ENCODE measurements at places on chromosomes 6 and 20.
A peak's percentile ranks its signal among the peaks of the same experiment; 100 is the strongest.

DNA sequence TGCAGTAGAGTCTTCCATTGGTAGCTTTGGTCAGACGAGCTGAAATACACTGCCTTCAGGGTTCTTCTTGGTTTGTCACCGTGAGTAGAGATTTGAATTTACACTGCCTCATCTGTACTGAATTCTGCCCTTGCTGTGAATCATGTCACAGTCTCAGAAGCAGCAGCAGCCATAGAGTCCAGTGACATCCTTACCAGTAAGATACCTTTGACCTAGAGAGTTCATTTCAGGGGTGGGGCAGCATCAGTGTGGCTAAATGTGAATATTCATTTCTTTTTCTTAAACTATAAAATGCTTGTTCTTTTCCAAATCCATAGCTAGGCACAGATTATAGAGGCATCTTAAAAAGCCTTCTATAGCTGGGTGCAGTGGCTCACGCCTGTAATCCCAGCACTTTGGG, 150.8 kb upstream of the AKAP12 start:
- DNase-seq, result no peak

- no peak for DNase-seq
These were observed 88.4 kb downstream of the ID4 start for GRCh38 chr6:19925533-19925932.

DNA sequence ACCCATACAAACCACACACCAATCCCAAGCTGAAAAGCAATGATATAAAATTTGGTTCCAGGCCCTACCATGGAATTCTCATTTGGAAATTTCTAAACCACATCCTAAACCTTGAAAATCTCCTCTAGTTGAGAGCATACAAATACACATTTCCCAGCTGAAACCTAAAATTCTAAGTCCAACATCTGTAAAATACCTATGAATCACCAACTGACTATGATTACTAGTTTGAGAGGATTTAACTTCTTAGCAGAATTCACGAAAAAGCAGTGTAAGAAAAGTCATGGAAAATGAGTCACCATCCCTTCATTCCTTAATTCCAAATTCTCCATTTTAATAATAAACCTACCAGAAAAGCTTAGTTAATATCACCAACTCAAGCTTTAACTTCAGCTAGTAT, 15.4 kb downstream of the RANBP9 start:
- DNase-seq, result no peak

- DNase-seq, result peak; percentile 46
These were observed 554 bp upstream of the ZSCAN31 start for GRCh38 chr6:28336284-28337120.

- DNase-seq, result peak; percentile 15
These were observed 187.1 kb upstream of the TCF21 start for GRCh38 chr6:133701633-133702331.

GRCh38 chr6:37884548-37884947, 65.0 kb downstream of the ZFAND3 start:
- no peak for DNase-seq

DNA sequence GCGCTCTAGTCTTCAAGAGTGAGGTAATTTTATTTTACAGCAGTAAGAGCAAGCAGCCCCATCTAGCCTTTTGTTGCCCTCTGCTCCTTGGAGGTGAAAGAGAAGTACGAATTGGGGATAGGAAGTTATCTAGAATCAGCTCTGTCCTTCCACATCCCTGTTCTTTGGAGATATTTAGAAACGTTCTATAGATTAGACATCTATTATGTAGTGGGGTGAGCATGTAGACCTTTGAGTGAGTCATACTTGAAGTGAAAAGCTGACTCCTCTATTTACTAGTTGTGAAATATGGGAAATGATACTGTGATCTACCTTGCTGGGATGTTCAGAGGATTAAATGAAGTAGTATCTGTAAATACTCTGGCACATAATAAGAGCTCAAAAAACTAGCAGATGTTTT, 36.0 kb upstream of the SLC35D3 start:
- DNase-seq, result no peak

- no peak for DNase-seq
These were observed 153.2 kb downstream of the TBC1D7 start for GRCh38 chr6:13175087-13175486.

DNA sequence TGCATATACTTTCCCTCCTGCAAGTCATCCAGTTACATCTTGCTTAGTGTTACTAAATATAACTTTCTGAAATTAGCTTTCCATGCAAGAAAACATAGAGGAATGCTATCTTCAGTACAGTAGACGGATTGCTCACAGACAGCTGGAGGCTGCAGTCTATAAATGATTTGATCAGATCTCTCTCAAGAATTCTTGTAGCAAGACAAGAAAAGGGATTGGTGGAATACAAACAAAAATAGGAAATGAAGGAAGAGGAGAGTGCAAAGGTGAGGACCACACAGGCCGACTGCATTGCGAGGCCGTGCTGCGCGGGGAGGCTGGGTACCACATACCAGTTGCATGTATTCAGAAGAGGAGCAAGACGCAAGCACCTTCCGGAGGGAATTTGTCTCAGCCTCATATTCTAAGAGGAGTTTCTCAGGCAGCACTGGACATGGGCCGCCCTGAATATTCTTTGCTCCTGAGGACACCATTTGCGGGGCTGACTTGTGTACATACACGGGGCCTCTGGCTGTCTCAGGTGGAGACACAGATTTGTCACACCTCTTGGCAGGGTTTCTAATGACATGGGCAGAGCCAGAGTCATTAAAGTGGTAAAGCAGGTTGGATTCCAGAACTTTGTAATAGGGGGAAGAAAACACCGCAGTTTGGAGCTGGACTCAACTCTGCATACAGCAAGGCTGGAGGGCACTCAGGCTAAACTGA, 22.7 kb upstream of the KIF25 start:
- DNase-seq, result no peak

- peak; percentile 29 for DNase-seq
These were observed 18.9 kb upstream of the DSN1 start for GRCh38 chr20:36792422-36792821.

- no peak for DNase-seq
These were observed 87.1 kb downstream of the TRMT6 start for GRCh38 chr20:5863040-5863833.

GRCh38 chr6:155040901-155041650, 46.0 kb downstream of the TIAM2 start:
- no peak for DNase-seq

- DNase-seq, result no peak
These were observed 37.9 kb downstream of the CDH26 start for GRCh38 chr20:59996108-59996507.

DNA sequence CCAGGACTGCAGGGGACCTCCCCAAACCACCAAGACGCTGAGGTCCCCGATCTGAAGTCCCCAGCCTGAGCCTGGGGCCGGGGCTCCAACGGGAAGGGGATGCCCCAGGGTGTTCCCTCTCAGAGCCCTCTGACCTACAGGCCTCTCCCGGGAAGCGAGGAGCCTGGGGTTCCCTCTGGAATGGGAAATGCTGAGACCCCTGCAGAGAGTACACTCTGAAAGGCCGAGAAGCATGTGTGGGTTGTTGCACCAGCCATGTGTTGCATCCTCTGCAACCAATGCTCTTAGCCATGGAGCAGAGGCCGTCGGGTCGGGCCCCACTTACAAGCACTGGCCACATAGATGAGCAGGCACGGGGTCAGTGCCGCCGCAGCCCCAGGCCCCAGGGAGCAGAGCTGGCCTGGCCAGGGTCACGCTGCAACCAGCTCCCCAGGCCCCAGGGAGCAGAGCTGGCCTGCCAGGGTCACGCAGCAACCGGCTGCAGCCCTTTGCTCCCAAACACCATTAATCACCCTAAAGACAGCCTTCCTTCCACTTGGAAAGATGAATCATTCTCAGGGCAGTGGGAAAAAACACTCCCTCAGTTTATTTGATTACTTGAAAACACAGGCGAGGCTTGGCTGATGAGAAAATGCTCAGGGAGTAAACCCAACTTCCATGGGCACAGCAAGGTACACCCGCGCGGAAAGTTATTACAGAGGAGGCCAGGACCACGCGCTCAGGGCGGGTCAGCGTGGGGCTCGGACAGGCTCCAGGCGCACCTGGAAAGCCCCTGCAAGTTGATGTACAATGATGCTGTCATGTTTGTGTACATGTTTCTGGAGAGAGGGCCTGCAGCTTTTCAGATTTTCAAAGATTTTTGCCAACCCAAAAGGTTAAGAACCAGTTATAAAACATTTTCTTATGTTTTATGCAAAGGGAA, 78.0 kb upstream of the AFDN start:
- no peak for DNase-seq

- DNase-seq, result no peak
These were observed 37.7 kb downstream of the PDRG1 start for GRCh38 chr20:31914170-31914569.

DNA sequence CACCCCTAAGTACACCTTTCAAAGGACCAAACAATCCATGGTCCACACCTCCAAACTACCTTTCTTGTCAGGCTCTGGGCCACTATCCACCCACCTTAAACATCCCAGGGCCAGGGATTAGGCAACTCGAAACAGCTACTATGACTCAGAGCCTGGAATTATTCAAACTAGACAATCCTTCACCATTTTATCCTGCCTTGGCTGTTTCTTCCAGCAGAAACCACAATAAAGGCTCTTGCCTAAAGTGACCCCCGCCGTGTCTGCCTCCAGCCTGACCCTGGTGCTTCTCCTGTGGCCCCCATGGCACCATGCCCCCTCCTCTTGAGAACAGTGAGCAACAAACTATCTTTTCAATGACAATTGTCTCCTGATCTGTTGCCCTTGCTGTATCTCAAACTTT, 195.5 kb downstream of the EPM2A start:
- DNase-seq, result no peak

DNA sequence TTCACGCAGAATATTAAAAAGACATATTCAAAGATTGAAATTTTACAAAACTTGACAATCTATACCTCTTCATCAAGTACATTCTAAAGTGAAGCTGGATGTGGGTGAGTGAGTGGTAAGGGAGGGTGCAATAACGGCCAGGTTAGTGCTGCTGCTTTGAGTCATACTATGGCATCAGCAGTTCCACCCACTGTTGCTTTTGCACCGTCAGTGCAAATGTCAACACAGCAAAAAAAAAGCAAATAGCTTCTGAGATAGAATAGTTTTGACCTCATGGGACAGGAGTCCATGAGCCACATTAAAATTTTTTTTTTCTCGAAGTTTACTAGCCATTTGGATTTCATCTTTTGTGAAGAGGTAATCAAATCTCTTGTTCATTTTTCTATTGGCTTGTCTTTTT, 31.8 kb downstream of the PSMF1 start:
- no peak for DNase-seq

GRCh38 chr6:38091613-38092012, 272.1 kb downstream of the ZFAND3 start:
- no peak for DNase-seq

DNA sequence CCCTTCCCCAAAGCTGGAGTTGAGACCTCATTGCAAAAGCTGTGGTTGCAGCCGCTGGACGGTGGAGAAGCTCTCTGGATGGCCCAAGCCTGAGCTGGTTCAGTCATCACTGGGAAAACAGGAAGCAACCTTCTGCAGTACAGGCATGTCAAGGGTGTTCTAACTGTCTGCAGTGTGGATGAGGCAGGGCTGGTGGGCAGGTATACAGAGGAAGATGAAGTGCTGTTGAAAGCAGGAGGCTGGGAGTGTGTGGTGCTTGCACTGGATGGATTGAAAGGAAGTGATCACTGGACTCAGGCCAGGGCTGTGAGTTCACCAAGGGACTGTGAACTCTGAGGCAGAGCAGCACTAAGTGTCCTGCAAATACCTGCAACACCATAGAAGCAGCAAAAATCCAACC, 89.0 kb upstream of the NOX3 start:
- no peak for DNase-seq

DNA sequence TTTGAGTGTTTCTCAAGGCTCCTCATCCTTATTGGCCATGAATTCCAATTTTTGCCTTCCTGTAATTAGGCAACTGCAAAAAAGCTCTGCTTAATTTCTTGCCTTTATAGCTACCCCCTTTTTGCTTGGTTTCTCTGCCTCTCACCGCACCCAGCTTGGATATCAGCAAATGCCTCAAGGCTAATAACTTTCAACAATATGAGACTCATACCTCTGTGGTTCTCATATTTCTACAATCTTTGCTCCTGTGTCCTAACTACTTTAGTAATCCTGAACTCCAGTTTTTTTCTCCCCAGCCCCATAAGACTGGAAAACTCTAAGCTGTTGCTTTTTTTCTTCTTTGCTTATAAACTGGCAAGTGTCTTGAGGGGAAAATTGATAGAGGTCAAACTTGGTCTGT, 88.8 kb downstream of the EYA2 start:
- no peak for DNase-seq

DNA sequence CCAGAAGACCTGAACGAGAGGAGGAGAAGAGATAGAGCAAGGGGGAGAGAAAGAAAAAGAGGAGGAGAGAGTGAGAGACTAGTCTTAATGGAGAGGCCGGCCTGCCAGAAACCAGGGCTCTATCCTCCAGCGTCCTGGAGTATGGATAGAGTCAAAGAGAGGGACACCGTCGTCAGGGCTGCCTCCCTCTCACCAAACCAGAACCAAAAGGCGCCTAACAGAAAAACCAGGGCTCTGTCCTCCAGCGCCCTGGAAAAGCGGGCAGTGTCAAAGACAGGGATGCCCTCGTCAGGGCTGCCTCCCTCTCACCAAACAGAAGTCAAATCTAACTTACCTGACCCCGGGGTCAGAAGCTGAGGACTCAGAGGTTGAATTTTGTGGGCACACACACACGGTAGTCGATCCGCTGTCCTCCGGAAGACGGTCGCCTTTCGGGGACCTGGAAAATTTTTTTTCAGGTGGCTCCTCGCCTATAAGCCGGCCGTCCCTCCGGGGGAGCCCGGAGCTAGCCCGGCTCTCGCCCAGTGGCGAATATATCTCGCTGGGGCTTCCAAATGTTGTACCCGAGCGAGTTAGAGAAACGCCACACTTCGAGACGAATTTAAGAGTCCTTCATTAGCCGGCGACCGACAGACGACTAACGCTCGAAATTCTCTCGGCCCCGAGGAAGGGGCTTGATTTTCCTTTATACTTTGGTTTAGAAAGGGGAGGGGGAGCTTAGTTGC, 148.2 kb downstream of the TRIM27 start:
- DNase-seq, result no peak

DNA sequence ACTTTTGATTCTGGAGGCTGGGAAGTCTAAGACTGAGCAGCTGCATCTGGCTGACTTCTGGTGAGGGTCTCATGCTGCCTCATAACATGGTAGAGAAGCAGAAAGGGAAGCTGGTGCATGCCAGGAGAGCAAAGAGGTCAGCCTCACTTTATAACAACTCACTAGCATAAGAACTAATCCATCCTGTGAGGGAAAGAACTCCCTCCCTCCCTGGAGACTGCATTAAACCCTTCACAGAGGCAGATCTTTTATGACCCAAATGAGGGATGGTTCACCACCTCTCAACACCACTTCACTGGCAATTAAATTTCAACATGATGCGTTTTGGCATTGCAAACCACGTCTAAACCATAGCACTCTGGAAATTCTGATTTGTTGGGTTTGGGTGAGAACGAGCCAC, 33.9 kb downstream of the STXBP5 start:
- no peak for DNase-seq

DNA sequence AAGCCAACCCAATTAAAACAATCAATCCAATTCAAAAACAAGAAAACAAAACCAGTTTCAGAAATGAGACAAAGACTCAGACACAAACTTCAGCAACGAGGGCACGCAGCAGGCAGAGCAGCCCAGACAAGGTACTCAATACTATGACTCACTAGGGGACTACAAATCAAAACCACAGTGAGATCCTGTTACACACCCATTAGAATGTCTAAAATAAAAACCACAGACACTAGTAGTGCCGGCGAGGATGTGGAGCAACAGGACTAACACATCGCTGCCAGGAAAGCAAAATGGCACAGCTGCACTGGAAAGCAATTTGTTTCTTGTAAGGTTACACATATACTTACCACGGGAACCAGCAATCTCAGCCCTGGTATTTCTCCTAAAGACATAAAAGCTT, 28.4 kb upstream of the MAS1L start:
- peak; percentile 4 for DNase-seq

- DNase-seq, result no peak
These were observed 185.5 kb upstream of the ECI2 start for GRCh38 chr6:4320860-4321259.

All from DMS 273 treated with DMSO at 0.1 percent for 48 hours (cell line).